Pancreas (tissue), 10 donors: ENCODE measurements at places on chromosomes 7 and 10. TPM values are rescaled to one million over a fixed set of nuclear protein-coding genes. Genes with fewer than 3 reads are reported as not detected.

FAM25C gene
- not detected for total RNA-seq

SPAM1 gene
- not detected for total RNA-seq

GHRHR gene
- not detected for total RNA-seq

SEMA3D gene
- 0.16 TPM for total RNA-seq

HOXA9 gene
- total RNA-seq: not detected

DGKI gene
- 0.12 TPM for total RNA-seq

AMZ1 gene
- not detected for total RNA-seq

ITGA8 gene
- total RNA-seq: 0.35 TPM

GRM3 gene
- total RNA-seq: not detected

HECW1 gene
- total RNA-seq: 0.12 TPM

IL6 gene
- 1.7 TPM for total RNA-seq

PCLO gene
- 3.3 TPM for total RNA-seq

TNKS2 gene
- 18.4 TPM for total RNA-seq

- DNase-seq: no peak
Measured at GRCh38 chr7:30837581-30837980, 66.4 kb downstream of the MINDY4 start.

- no peak for DNase-seq
Measured at GRCh38 chr10:109743146-109743545, 180.2 kb downstream of the XPNPEP1 start.

GRCh38 chr10:86062647-86063145 lies 303.9 kb downstream of the GRID1 start:
- no peak for DNase-seq

- no peak for DNase-seq
Measured at GRCh38 chr7:133815611-133816210, 311.4 kb upstream of the LRGUK start.

GRCh38 chr10:5047912-5048628 lies 44.4 kb upstream of the AKR1C2 start:
- DNase-seq: no peak

DNA sequence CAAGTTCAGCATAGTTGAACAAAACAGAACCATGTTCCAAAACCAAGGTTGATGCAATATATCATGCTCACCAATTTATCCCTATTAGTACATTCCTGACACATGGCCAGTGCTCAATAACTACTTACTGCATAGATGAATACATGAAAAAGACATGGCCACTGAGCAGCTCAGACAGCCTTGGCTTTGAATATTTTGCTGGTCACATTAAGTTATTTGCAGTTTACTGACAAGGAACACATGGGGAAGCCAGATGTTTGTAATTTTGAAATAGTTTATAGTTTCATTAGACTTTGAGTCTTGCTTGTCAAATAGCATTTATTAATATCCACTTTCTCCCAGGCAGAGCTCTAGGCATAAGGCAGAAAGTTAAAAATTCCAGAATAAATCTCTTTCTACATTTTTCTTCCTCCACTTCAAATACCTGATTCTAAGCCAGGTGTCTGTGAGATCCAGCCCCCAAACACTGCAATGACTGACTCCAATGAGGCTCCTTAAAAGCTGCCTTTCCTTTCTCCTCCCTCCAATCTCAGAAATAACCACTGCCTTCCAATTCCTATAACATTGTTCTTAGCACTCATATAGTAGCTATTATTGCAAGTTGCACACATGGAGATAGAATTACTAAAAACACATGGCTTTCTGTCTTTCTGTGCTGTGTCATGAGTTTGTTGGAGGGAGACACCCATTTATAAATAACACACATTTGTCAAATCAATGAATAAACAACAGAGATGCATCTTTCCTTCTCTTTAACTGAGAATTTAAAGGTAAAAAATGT lies 91.3 kb downstream of the PCGF5 start:
- DNase-seq: no peak

DNA sequence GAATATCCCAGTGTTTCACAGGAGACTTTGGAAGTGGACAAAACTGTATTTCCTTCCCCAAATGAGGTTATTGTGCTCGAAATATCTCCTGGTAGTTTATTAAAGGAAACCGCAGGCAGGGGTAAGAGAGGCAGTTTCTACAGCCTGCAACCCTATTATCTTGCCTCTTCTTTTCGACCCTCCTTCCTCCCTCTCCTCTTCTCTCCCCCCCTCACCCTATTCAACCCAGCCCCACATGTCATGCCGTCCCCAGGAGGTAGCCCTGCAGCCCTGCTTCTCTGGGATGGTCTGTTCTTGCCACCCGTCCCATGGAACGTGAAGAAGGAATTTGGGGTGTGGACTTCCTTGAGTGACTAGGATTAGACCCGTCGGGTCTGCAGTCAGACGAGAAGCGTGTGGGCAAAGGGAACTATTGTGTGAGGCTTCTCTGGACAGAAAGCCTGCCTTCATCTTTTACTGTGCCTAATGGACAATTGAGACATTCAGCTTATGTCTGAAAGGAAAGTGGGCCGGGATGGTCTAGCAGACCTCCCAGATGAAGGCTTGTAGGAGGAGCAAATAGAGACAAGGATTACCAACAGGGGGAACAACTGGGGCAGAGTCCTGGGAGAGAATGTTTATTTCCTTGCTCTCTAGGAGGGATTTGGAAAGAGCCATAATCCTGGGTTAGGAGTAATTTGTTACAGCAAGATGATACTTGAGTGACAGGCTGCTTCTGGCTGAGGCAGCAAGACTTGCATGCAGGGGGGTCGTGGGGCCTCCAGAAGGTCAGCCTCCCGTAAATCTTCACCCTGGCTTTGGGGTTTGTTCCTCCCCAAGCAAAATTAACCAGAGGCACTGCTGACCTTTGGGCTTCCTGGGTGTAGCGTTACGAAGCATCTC lies 77.8 kb downstream of the TCF7L2 start:
- no peak for DNase-seq

GRCh38 chr10:78765726-78766335 lies 302.9 kb upstream of the ZMIZ1 start:
- DNase-seq: no peak

DNA sequence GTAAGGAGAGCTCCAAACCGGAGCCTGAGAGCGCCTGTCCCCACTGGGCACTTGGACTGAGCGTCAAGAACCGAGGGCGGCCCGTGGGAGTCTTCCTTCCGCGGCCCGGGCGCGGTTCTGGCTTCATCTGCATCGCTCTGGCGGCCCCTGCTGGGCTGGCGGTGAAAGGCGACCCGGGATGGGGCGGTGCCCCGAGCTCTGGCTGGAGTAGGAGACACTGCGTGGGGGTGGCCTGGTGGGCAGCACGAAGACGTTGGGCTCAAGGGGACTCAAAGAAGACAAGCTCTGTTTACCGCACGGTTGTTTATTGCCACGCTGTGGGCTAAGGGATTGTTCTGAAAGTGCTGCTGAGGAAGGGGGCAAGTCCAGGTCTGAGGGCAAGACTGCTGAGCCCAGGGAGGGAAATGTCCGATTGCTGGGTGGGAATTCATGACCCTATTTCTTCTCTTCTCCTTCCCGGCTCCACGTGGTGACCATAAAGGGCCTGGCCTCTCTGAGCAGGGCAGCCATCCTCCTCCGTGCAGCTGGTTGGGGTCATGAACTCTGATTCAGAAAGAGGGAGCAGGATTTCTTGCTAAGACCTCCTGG lies 29.8 kb downstream of the PLAU start:
- peak; percentile 93 for DNase-seq

DNA sequence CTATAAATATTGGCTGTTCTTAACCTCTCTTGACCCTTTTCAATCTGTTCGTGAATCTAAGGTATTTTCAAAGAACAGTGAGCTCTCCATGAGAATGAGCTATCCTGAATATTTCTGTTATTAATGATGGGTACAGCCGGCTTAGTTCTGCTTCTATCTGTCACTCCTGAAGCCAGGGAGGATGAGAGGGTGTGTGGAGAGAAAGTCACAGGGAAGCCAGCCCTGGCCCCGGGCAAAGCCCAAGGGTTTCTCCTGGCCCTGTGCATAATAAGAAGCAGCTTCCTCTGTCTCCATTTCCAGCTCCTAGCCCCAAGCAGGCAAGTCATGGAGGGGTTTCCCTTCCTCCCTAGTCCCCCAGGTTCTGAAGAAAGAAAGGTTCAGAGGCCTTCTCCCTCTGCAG lies 151.1 kb downstream of the KCNMA1 start:
- no peak for DNase-seq

DNA sequence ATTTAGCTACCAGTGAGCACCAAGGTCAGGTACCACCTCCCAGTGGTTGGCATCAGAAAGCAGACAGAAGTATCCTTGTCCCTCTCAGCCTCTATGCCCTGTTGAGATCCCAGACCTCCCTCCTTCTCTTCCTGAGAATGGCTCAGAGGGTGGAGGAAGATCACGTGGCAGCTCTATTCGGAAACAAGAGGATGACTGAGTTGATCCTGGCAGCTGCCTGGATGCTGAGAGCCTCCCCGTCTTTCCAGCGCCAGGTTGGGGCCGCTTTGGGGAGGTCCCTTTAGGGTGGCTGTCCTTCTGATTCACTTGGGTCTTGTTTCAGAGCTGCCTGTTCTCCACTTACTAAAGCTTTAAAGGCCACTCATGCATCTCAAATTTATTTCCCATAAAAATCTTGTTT lies 36.9 kb upstream of the NPFFR1 start:
- DNase-seq: no peak

GRCh38 chr7:102319671-102320070 lies 33.0 kb downstream of the SH2B2 start:
- DNase-seq: no peak

- DNase-seq: no peak
Measured at GRCh38 chr10:7117806-7118674, 292.8 kb downstream of the SFMBT2 start.

DNA sequence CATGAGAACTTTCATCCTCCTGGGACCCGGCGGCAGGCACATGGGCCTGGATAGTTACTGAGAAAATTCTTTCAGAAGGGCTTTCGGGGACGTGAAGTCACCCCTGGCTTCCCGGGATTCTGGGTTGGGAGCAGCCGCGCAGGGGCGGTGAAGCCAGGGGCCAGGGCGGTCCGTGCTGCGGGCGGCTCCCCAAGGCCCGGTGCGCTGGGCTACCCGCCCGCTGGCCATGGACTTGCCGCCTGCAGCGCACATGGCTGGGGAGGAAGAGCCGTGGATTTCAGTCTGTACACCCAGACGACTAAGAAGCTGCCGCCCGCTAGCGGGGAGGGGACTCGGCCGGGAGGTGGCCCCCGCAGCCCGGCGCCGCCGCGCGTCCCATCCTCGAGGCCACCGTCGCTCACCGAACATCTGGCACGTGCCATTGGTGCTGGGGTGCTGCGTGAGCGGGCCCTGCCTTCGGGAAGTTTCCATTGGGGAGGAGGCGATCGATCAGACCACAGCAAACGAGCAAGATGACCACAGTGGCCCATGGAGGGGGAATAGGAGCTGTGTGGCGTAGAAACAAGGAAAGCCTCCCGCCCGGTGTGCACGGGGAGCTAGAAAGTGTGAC lies 64.5 kb downstream of the TMEM209 start:
- no peak for DNase-seq

- no peak for DNase-seq
Measured at GRCh38 chr10:520402-520787, 169.1 kb downstream of the DIP2C start.

DNA sequence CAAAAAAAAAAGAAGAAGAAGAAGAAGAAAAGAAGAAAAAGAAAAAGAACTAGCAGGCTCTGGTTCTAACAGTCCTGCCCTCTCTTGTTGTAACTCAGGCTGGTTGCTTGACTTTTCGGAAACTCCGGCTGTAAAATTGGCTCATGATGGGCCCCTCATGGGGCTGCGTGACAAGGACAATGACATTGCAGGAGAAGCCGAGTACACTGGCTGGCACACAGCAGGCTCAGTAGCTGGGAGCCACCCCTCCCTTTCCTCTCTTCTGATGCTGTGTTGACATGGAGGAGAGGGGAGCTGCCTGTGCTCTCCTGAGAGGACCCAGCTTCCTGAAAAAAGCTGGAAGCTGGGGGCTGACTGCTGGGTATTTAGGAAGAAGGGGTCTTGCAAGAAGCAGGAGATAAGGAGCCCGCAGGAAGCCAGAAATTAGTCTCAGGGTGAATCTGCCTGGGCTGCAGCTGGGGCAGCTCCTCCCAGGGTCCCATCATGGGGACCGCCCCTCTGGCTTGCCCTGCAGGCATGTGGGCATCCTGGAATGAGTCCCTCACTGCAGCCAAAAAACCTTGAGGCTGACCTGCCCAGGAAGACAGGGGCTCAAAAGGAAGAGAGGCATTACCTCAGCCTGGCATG lies 14.6 kb upstream of the GPR26 start:
- DNase-seq: no peak

DNA sequence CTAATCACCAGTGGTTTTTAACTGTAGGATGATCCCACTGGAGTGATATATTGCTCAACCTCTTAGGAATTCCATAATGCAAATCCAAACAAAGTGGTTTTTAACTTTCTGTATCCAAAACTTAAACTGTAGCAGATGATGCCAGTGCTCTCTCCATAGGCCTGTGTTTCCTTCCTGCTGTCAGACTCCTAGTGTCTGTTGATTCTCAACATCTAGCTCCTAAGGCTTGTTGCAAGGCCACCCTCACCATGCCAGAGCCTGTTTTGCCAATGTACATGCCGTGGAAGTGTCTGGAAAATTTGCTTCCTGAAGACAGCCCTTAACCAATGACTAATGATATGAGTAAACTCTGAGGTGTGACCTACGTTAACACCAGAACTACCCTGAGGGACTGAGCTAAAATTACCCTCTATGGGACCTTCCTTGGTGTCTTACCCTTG lies 39.3 kb downstream of the C1GALT1 start:
- DNase-seq: no peak

GRCh38 chr7:98051118-98051744 lies 55.4 kb upstream of the LMTK2 start:
- DNase-seq: peak; percentile 6

DNA sequence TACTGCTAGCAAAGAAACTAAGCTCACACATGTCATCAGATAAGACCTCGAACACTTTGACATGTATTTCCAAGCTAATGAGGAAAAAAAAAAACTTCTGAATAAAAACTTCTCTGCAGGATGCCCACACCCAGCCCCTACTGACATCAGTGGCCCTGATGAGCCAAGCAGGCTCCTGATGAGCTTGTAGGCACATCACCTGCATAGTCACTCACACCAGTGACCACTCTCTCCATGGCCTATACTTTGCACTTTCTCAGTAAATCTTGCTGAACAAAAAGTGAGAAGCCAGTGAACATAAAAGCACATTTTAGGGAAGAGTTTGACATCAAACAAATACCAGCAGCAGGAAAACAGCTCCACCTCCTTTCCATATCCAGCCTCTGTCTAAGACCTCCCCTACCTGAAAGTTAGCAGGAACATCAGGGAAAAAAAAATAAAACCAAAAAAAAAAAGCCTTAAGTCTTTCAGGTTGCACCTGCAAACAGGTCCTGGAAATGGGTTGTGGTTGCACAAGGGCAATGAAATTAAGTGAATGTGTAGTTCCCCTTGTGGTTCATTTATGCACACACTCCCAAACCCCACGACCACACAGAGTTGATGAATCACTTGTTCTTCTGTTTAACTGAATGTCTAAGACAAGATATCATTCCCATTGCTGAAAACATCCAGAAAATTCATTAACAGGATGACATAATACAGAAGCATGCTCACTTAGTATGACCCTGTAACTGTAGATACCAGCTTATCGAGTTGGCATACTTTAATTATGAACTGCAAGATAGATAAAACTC lies 205.2 kb upstream of the PDE1C start:
- DNase-seq: no peak

DNA sequence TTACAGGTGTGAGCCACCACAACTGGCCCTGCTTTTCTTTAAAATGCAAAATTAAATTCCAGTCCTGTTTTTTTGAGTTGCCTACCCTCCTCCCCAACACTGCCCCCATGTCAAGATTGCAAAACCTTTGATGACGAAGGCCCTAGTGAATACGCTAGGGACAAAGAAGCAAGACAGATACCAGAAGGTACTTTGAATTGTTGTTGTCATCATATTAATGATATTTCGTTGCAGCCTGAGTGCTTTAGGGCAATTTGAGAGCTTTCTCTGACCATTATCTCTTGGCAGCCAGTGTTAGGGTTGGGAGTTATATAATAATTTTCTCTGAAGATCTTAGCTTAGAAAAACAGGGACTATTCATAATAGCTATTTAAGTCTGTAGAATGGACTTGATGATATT lies 7.1 kb downstream of the CCSER2 start:
- no peak for DNase-seq
